ENCODE measurements at places on chromosomes 7 and 10.
A peak's percentile ranks its signal among the peaks of the same experiment; 100 is the strongest.

DNA sequence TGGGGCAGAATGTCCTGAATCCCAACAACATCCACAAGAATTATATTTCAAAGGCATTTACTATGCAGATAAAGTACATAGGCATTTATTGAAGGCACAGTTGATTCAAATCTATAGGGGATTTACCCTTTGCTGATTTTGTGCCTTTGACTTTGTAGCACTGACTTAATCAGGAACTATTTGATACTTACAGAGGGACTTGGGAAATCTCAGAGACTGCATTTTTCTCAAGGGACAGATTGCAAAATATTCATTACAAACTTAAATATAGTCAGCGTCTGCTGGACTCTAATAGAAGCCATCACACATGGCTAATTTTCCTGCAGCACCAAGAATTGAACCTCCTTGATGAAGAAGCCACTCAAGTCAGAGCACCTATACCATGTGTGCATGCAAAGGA is 44.9 kb downstream of the FAS start:
- no peak for DNase-seq

- DNase-seq: no peak
These were observed 145.2 kb downstream of the LYZL1 start for GRCh38 chr10:29434111-29434510.

- peak; percentile 30 for DNase-seq
These were observed 33.2 kb downstream of the HELLS start for GRCh38 chr10:94578790-94579189.

DNA sequence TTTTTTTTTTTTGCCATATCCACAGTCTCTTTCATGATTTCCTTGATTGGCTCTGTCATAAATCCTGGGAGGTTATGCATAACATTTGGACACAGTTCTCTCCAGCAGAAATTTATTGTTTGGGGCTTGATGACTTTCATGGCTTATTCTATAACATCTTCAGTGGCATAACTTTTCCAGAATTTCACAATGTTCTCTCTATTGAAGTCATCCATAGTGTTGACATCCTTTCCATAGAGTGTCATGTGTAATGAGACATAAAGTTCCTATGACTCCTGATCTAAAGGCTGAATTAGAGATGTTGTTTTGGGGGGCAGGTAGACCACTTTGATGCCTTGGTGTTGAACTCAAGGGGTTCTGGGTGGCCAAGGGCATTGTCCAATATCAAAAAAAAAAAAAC is 36.7 kb upstream of the STK17A start:
- no peak for DNase-seq

DNA sequence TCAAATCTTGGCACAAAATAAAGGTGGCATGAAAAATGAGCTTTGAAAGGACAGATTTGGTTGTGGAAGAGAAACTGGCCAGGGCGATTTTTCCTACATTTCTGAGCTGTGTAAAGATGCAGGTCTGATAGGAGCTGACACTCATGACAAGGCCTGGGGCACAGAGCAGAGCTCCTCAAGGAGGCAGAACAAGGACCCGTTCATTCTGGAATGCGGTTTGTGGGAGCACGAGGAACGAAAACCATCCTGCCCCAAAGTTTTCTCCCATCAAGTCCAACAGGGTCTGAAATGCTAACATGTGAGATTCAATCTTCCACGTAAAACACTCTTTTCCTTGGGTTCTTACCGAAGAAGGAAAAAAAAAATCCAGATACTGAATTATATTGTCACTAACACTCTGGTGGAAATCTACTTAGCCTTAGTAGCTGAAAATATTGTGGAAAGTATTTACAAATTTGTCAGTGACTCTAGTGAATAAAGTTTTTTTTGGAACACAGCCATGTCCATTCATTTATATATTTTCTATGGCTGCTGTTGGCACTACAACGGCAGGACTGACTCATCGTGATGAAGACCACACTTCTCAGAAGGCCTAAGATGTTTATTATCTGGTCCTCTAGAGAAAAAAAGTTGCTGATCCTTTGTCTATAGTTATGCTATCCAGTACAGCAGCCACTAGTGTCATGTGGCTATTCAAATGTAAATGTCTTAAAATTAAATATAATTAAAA is 215.7 kb downstream of the BAMBI start:
- no peak for DNase-seq

GRCh38 chr7:155007947-155008346 is 5.0 kb upstream of the PAXIP1 start:
- no peak for DNase-seq

GRCh38 chr7:85664341-85664740 is 477.5 kb upstream of the SEMA3D start:
- DNase-seq: no peak

- DNase-seq: no peak
These were observed 113.4 kb upstream of the GPR141 start for GRCh38 chr7:37570145-37570544.

GRCh38 chr10:114070710-114071109 is 27.0 kb downstream of the ADRB1 start:
- no peak for DNase-seq

DNA sequence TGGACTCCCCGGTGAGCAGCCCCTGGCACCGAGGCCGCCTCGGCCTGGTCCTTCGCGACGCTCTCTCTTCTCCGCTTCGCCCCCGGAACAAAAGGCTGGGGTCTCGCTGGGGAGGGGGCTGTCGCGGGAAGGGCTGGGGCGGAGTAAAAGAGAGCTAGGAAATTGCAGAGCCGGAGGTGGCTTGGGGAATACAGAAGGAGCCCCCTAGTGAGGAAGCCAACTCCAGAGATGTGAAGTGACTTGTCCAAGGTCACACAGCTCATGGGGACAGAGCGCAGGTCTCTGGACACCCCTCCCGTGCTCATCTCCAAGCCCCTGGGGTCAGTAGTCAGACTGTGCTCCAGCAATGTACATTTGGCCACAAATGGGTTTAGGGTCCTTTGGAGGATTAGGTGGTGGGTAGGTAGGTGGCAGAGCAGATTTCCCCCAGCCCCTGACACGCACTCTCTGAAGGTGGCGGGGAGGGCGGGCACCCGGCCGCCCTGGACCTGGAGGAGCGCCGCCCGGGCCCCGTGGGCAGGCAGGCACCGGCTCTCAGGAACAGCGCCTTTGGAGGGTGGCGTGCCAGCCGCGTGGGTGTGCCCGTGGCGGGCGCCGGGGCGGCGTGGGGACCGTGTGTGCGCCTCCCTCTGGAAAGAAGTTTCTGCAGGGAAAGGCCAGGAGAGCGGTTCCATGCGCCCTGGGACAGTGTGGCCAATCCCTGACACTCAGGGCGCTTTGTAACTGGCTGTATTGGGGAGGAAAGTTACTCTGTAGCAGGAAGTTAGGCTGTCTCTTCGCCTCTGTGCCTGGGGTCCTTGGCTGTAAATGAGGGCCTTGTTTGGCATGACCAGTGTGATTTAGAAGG is 910 bp downstream of the WIPF3 start:
- DNase-seq: no peak

DNA sequence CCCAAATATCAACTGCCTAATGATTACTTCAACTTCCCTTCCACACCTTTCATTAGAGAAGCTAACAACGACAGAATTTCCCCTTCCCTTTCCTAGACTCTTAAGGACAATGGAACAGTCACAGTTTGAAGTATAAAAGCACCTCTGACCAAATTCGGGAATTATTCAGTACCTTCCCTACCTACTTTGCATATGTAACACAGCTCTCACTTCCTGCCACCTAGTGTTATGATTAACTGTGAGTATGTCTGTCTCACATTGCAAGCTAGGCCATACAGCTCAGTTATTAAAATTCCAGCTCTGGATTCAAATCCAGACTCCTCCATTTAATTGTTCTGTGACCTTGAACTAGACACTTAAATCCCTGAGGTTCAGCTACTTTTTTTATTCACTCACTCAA is 44.8 kb upstream of the HPSE2 start:
- no peak for DNase-seq

GRCh38 chr10:6794441-6794840 is 214.4 kb upstream of the PRKCQ start:
- DNase-seq: no peak

DNA sequence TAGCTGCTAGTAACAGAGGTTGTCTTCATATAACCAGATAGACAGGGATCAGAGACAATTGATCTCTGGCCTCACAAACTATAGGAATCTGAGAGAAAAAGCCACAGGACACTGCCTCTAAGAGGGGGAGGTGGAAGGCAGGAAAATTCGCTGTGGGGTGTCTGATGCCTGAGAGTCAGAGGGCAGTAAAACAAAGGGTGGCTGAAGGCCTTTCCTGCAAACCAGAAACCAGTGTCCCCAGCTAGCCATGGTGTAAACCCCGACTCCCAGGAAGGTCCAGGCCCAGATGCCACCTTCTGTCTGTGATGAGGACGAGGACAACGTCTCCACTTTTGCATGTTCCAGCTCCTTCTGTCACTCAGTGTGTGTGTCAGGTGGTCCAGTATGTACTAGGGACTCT is 215.1 kb downstream of the ADARB2 start:
- DNase-seq: no peak

DNA sequence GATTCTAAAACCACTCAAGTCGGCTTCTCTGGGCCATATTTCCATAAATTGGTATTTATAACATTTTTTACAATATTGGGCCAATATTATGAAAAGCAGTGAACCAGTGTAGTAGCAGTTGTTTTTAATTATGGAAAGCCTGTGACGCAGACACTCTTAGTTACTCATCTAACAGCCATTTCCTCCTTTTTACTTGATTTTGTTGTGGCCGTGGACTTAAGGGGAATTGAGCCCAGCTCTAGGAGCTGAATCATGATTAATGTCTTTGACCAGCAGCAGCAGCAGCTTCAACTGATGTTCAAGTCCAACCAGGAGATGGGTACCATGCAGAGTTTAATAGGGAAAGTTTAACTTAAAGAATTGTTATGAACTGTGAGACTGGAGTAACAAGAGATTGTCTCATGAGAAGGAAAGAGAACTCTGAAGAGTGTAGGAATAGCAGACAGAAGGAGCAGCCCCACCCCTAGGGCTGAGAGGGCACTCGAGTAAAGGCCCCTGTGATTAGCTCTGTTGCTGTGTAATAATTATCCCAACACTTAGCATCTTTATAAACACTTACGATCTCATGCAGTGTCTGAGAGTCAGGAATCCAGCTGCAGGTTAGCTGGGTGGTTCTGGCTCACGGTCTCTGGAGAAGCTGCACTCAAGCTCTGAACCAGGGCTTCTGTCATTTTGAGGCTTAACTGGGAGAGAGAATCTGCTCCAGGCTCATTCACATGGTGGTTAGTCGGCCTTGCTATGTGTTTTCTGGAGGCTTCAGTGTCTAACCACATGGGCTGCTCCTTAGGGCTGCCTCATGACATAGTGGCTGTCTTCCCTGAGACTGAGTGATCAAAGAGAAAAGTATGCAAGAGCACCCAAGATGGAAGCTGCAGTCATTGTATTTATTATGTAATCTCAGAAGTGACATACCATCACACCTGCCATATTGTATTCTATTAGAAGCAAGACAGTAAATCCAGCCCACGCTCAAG is 4.6 kb downstream of the LANCL2 start:
- no peak for DNase-seq

DNA sequence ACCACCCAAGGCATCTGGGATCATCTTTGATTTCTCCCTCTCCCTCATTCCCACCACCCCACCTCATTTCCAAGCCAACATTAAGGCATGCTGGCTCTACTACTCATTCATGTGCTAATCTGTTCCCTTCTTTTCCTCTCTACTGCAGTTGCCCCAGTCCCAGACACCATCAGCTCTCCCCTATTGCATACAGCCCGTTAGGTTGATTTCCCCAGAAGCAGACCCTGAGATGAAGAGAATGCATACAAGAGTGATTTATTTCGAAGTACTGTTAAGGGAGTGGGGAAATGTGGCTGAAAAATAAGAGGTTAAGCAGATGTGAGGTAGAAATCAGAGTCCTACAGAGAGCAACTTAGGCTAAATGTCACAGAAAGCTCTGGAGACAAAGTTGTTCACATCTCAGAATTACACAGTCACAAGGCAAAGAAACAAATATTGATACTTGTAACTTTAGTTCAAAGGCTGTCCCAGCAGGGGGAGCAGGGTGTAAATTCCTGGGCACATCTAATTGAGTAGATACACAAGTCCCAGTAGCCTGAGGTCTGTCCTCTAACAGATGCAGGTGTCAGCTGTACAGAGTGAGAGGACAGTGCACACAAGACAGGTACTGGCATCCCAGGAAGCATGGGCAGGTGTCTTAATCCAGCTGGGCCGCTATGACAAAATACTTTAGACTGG is 20.9 kb downstream of the AKR1D1 start:
- DNase-seq: peak; percentile 31

DNA sequence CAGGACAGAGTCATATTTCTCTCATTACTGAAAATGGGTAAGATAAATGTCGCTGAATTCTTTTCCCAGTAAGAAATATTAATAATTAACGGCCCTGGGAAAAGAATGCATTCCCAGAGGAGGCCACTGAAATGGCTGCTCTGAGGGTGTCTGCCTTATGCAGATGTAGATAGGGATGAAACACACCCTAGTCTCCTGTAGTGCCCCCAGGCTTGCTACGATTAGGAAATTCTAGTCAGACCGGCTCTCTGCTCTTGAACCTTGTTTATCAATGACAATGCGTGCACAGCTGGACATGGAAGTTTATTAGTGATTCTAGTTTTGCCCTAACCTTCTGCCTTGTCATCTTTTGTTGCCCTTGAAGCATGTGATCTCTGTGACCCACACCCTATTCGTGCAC is 291.1 kb downstream of the ZNF248 start:
- no peak for DNase-seq

DNA sequence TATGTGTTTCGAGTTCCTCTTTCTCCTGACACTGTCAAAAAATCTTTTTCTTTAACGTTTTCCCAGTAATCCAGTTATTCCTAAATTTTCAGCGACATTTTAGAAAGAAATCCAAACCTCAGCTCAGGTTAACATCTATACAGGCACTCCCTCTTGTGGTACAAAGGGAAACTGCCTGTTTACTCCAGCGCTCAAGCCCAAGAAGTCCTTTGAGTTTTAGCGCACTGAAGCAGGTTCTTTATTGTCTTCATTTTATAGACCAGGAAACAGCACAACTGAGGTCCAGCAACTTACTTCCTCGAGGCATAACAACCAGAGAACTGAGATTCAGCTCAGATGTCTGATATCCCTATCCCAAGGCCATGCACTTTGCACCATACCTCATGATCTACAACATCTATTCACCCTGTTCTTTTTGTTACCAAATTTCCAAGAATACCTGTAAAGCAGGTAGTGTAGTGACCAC is 287.2 kb upstream of the MKLN1 start:
- peak; percentile 38 for DNase-seq

DNA sequence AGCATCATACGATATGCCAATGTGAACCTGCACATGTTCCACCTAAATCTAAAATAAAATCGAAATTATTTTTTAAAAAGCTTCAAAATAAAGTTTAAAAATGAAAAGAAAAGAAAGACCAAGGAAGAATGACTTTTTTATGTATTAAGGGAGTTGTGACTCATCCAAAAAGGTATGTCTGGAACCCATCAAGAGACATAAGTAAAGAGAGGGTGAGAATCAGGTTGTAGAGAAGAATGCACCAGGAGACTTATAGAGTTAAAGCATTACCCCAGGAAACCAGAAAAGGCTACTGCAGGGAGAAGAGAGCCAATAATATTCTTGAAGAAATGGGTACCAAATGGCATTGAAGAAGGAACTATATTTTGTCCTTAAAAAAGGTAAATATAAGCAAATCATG is 69.8 kb downstream of the CTTNBP2 start:
- DNase-seq: no peak

- no peak for DNase-seq
These were observed 31.5 kb upstream of the DDX50 start for GRCh38 chr10:68869623-68870022.
